ENCODE measurements at places on chromosomes 3 and 15.

GRCh38 chr3:82494977-82495489 is 733.6 kb upstream of the GBE1 start:
- no peak for DNase-seq
- H3K27ac ChIP-seq = no peak overlapping the region
- H3K27me3 ChIP-seq = no peaks in the 10 kb centered on the region
- H3K4me1 ChIP-seq = no peaks in the 10 kb centered on the region

GRCh38 chr3:69354948-69355347 is 30.9 kb downstream of the FRMD4B start:
- H3K36me3 ChIP-seq = no peaks in the 10 kb centered on the region
- H3K4me3 ChIP-seq = no peak overlapping the region
- H3K27ac ChIP-seq = peak overlapping the region; percentile 100
- peak; percentile 79 for DNase-seq
- peaks cover 39% of the 10 kb centered on the region for H3K4me1 ChIP-seq

GRCh38 chr15:37907136-37907535 is 27.3 kb upstream of the TMCO5A start:
- no peak overlapping the region for H3K4me3 ChIP-seq
- H3K27me3 ChIP-seq = peaks cover 6% of the 10 kb centered on the region
- no peaks in the 10 kb centered on the region for H3K36me3 ChIP-seq
- H3K4me1 ChIP-seq = peaks cover 14% of the 10 kb centered on the region
- no peak for DNase-seq
- H3K27ac ChIP-seq = no peak overlapping the region

GRCh38 chr3:149541091-149541491 is 66.6 kb downstream of the TM4SF4 start:
- peaks cover 7% of the 10 kb centered on the region for H3K36me3 ChIP-seq
- peak; percentile 78 for DNase-seq
- peaks cover 89% of the 10 kb centered on the region for H3K4me1 ChIP-seq
- H3K27me3 ChIP-seq = no peaks in the 10 kb centered on the region
- H3K27ac ChIP-seq = peak overlapping the region; percentile 96
- H3K4me3 ChIP-seq = no peak overlapping the region

DNA sequence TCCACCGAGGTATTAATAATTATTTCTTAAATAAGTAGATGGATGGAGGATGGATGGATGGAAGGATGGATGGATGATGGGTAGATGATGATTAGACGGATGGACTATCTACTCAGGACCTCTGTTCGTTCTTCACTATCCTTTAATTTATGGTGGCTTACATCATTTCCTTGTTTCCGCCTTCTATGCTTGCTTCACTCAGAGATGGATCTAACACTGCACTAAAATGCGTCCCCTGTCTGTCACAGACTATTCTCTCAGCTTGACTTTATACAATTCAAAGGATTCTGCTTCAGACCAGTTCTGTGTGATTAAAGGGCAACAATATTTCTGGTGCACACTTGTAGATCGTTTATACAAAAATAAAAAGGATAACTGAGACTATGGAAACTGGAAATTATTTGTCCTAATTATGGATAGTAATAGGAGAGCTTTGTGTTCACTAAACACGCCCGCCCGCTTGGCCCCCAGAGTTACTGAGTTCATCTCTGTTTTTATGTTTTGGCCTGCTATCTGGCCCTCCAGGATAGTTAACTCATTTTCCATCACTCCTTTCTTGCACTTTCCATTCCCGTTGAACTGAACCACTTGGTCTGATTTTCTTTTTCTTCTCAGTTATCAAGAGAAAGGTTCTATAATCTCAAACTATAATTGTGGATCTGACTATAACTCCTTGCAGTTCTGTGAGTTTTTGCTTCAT is 41.4 kb upstream of the CA12 start:
- H3K4me1 ChIP-seq = no peaks in the 10 kb centered on the region
- H3K4me3 ChIP-seq = no peak overlapping the region
- H3K27me3 ChIP-seq = no peaks in the 10 kb centered on the region
- no peak overlapping the region for H3K27ac ChIP-seq
- no peaks in the 10 kb centered on the region for H3K36me3 ChIP-seq

- no peak overlapping the region for H3K4me3 ChIP-seq
- H3K4me1 ChIP-seq = no peaks in the 10 kb centered on the region
- no peaks in the 10 kb centered on the region for H3K27me3 ChIP-seq
Measured at GRCh38 chr3:78410077-78410476, 1357.7 kb downstream of the ROBO1 start.

DNA sequence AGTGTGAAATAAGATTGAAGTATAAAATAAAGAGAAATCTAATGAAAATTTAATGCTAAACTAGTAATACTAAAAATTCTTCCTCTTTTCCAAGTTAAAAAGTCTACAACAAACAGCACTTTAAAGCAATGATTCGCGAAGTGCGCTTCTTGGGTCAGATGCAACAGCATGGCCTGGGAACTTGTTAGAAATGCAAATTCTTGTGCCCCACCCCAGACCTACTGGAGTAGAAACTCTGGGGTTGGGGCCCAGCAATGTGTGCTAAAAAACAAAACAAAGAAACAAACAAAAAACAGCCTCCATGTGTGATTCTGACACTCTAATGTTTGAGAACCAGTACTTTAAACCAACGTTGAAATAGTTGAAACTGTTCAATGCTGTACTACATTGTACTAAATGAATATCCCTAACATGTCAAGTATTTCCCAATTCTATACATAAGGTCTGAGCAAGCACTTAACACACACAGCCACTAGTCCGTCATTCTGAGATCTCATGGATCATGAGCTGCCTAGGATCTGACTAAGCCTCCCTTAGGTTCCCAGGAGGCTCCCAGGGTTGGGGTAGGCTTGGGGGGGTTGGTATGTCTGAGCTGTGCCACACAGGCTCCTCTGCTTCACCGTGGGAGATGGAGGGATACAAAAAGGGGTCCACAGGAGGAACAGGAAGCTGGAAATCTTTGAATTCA is 6.1 kb downstream of the RASGRP1 start:
- H3K4me3 ChIP-seq = no peak overlapping the region
- H3K4me1 ChIP-seq = no peaks in the 10 kb centered on the region
- no peaks in the 10 kb centered on the region for H3K36me3 ChIP-seq

DNA sequence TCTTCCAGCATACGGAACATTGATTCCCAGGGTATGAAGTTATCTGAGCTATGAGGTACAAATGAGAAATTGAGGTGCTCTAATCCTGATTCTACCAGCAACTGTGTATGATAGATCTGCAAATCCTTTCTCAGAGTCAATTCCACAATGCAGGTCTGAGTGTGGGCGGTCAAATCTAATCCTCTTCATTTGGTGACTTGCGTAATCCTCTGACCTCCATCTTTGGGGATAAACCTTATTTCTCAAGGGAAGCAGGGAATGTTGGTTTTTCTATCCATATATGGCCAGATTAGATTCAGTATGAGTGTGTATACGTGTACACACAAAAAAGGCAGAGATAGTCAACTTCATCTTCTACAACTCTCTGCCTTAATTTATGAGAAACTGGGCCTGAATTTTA is 348.4 kb upstream of the IL12A start:
- no peak for DNase-seq
- no peaks in the 10 kb centered on the region for H3K36me3 ChIP-seq
- H3K4me1 ChIP-seq = no peaks in the 10 kb centered on the region
- H3K27me3 ChIP-seq = peaks cover 5% of the 10 kb centered on the region

GRCh38 chr3:168071591-168072322 is 24.0 kb downstream of the GOLIM4 start:
- no peaks in the 10 kb centered on the region for H3K27me3 ChIP-seq
- no peak overlapping the region for H3K27ac ChIP-seq
- H3K4me1 ChIP-seq = no peaks in the 10 kb centered on the region
- no peak for DNase-seq

- no peak for DNase-seq
- no peak overlapping the region for H3K4me3 ChIP-seq
- peaks cover 21% of the 10 kb centered on the region for H3K4me1 ChIP-seq
Measured at GRCh38 chr3:173893835-173894234, 496.3 kb downstream of the NLGN1 start.

DNA sequence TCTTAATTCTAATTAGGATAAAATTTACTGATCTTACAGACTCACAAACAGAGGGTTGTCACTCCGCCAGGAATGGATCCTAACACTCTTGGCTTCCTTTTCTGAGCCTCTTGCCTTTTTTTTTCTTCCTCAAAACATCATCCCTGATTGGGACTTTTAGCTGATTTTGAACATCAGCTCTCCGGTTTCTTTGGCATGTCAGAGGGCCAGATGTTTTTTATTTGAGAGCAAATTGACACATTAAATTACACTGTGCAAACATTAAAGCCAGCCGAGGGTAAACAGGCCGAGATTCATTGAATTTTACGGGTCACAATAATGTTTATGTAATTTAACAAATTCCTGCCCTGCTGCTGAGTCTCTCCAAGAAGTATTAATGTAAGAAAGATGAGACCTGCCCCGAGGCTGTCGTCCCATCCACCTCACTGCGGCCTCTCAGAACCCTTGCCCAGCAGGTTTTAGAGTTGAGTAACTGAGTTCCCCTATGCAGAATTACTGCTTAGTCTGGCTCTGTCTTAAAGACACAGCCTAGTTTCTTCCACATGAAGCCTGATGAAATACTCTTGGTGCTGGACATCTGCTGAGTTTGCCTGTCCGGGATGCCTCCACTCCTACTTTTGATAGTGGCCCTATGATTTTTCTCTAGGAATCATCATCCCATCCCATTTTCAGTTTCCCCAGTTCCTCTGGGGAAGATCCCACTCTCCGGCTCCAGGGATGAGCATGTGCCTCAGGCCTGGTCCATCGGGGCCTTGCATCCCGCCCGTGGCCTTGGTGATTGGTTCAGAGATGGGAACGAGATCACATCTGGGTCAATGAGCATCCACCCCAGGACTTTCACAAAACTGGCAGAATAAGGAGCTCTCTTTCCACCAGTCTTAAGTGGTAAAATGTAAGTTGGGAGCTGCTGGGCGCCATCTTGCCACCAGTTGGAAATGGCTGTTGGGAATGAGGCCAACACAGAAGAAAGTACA is 226.6 kb upstream of the TLE3 start:
- H3K4me3 ChIP-seq = no peak overlapping the region
- no peak for DNase-seq
- H3K27ac ChIP-seq = no peak overlapping the region
- no peaks in the 10 kb centered on the region for H3K27me3 ChIP-seq

GRCh38 chr15:48456134-48456533 is 124.9 kb downstream of the DUT start:
- H3K4me3 ChIP-seq = no peak overlapping the region
- H3K36me3 ChIP-seq = peaks cover 3% of the 10 kb centered on the region
- H3K4me1 ChIP-seq = peaks cover 28% of the 10 kb centered on the region
